ENCODE measurements at places on chromosomes 3 and 15.

GRCh38 chr15:67501177-67501835 lies 19.6 kb upstream of the C15orf61 start:
- peak; percentile 53 for DNase-seq

- no peak for DNase-seq
Observed at GRCh38 chr15:22989576-22990477, 9.7 kb upstream of the CYFIP1 start.

- DNase-seq = peak; percentile 35
Observed at GRCh38 chr15:51751697-51752683, 593 bp downstream of the TMOD2 start.

DNA sequence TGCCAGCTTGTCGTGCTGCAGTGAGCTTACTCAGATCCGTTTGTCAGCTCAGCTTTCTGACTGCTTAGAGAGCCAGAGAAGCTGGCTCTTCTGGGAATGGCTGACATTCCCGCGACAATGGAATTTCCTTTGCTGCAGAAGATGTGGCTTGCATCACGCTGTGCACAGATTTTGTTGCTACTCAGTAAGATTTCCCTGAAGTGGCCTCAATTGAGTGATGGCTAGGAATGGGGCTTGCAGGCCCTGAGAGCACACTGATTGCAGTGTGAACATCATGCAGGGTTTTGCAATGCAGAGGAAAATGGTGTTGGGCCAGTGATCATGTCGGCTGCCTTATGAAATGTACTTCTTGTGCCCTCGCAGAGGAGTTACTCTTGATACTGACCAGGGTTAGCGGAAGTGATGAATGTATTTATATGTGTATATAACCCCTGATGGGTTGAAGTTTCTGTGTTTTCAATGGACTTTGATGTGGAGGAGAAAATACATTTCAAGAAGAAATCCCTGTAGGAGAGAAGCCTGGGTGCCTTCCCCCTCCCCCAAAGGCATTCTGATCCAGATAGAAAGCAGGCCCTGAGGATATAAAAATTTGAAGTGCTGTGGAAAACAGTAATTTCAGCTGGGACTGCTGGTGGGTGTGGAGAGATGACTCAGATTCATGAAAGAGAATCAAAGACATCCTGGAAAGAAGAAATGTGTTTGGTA lies 102.5 kb upstream of the PDZRN3 start:
- DNase-seq = peak; percentile 69

- no peak for DNase-seq
Observed at GRCh38 chr3:50502584-50503423, 630 bp downstream of the CACNA2D2 start.

GRCh38 chr3:38646630-38647029 lies 2.9 kb downstream of the SCN5A start:
- peak; percentile 24 for DNase-seq

- no peak for DNase-seq
Observed at GRCh38 chr3:98188545-98188944, 22.0 kb downstream of the OR5H15 start.

- peak; percentile 90 for DNase-seq
Observed at GRCh38 chr3:158434412-158435038, 136.5 kb upstream of the MLF1 start.

DNA sequence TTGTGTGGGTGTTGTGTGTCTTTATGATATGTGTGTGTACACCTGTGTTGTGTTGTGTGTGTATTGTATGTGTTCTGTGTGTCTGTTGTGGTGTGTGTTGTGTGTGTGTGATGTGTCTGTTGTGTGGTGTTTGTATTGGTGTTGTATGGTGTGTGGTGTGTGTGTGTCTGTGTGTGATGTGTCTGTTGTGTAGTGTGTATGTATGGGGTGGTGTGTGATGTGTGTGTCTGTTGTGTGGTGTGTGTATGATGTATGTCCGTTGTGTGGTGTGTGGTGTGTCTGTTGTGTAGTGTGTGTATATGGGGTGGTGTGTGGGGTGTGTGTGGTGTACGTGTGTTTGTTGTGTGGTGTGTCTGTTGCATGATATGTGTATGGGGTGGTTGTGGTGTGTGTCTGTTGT lies 46.6 kb downstream of the ZDHHC19 start:
- DNase-seq = no peak

GRCh38 chr3:94593526-94594150 lies 530.8 kb downstream of the NSUN3 start:
- no peak for DNase-seq

DNA sequence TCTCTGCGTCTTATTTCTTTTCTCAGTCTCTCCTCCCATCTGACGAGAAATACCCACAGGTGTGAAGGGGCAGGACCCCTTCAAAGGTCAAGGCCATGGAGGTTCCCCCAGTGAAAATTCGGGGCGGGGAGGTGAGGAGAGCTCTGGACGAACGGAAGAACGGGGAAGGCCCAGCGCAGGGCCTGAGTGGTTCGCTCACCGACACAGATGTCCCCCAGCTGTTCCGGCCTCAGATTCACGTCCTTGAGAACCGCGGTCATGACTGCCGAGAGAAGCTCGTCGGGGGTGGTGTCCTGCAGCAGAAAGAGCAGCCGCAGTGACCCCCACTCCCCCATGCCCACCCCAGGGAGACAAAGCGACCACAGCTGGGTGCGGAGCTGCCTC lies 542 bp downstream of the ACAA1 start:
- peak; percentile 55 for DNase-seq

DNA sequence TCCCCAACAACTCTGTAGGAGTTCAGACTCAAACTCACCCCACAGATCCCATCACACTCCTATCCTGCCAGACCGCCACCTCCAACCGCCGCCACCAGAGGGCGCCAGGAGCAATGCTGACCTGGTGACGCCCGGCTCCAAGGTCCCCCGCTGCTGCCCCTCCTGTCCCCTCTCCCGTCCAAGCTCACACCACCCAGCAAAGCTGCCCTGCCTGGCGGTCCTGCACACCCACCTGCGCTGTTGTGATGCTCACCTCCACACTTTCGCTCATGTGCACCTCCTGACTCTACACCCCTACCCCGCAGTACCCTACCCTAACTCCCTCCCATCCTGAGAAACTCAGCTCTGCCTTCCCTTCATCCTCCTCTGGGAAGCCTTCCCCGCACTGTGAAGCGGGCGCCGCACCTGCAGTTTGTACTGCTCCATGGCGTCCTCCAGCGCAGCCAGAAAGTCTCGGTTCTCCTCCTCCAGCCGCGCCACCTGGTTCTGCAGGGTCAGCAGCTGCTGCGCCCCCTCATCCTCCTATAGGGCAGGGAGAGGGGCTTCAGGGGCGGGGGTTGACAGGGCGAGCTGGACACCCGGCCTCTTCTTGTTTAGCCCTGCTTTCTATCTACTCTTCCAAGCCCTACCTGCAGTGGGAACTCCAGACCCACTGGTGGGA lies 7.9 kb downstream of the KIF7 start:
- DNase-seq = peak; percentile 74

- peak; percentile 14 for DNase-seq
Observed at GRCh38 chr3:198079771-198080520, 119.9 kb downstream of the LMLN start.

DNA sequence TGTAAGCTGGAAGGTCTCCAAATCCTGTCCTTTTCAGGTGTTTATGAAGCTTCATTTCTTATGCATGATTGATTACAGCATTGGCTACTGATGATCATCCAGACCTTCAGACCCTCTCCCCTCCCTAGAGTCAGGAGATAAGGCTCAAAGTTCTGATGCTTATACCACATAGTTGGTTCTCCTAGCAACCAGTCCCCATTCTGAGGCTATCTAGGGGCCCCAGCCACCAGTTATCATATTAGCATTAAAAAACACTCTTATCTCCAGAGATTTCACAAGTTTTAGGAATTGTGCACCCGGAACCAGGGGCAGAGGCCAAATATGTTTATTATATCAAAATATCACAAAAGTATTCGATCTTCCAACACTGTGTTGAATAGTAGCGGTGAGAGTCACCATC lies 953.1 kb downstream of the FHIT start:
- no peak for DNase-seq

- no peak for DNase-seq
Observed at GRCh38 chr15:81299156-81299555, 24.8 kb downstream of the STARD5 start.

DNA sequence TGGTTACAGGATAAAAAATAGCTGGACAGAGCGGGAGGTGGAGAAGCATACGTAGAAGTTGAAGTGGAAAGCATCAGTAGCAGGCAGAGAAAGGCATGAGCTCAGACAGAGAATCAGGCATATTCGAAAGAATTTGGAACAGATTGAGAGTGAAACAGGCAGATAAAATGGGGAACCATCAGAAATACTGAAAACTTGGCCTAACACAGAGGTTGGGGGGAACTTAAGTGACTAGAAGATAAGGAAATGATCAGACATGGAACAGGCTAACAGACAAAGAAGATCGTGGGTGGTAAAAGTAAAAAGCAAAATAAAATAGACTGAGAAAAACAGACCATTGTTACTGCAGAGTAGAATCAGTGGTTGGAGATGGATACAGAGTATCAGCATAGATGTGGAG lies 32.9 kb downstream of the GTF2E1 start:
- no peak for DNase-seq

GRCh38 chr3:149705416-149705815 lies 46.9 kb downstream of the COMMD2 start:
- no peak for DNase-seq

DNA sequence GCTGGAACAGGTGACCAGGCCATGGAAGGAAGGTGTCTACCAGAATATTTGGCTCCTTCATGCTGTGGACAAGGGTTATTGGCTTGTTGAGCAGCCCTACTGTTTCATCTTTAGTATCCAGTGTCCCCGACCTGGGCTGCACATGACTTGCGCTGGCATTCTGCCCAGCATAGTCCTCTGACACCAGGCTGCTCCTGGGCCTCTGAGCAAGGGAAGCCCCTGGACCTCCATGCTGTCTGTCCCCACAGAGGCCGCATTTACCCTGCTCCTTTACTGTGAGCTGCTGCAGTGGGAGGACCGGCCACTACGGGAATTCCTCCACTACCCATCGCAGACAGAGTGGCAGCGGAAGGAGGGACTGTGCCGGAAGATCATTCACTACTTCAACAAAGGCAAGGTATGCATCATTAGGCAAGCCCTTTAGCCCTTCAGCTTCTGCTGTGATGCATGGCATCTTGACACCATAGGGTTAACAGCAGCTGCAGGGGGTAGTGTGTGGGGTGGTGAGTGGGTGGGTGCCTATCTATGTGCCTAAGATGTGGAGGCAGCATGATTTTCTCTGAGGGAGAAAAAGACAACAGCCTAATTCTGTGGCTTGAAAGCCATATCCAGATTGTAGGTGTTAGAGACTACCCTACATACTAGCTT lies 44.0 kb upstream of the MANF start:
- peak; percentile 6 for DNase-seq

GRCh38 chr15:51131596-51132290 lies 37.0 kb upstream of the TNFAIP8L3 start:
- DNase-seq = no peak

DNA sequence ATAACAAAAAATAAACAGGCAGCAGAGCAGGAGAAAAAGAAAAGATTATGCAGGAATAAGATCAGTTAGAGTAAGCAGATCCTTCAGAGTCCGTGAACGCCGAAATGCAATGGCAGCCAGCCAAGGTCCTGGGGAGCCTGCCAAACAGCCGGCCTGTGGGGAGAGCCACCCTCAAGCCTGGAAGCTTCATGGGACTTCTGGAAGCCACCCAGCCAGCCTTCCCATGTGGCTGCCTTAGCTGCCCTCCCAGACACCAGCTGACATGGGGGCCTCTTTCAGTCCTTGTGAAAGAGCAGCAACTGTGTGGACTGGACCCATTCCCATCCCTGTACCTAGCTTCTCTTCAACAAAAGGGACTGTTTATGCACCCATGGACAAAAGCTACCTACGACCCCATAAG lies 64.9 kb upstream of the RAD18 start:
- peak; percentile 92 for DNase-seq

DNA sequence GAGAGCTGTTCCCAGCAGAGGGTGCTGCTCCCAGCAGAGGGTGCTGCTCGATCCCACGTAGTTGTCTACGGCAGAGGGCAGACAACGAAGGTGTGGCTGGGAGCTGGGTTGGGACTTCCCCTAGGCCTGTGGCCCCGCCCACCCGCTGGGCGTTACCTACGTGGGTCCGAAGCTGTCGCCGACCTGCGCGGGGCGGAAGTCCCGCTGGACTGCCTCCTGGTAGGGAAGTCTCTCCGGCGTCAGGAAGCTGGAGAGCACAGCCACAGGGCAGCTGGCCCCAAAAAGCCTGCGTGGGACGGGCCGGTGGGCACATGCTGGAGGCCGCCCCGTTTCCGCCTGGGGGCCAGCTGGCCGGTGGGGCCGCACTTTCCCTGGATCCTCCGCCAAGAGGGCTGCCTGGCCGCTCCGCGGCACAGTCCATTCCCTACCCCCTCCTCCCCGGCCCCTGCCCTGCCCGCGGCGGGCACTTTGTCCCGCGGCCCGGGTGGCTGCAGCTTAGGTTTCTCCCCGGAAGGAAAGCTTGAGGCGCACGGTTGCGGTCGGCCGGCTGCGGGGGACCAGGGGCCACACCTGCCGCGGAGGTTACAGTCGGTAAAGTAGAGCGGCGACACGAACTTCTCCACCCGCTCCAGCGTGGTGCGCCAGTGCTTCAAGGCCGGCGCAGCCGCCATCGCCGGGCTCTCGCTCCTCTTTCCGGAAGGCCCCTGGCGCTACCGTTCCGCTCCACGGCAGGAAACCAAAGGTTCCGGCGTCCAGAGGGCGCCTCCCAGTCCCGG lies at the start of gene MAN2C1:
TSS of gene MAN2C1 (minus strand) at position 695 of the 776 bp plus-strand sequence. CDS start at position 671, 24 bp downstream.
- peak; percentile 97 for DNase-seq

GRCh38 chr3:45084361-45084760 lies 58.3 kb downstream of the CLEC3B start:
- no peak for DNase-seq

- DNase-seq = no peak
Observed at GRCh38 chr3:61340931-61341461, 89.7 kb upstream of the FHIT start.

DNA sequence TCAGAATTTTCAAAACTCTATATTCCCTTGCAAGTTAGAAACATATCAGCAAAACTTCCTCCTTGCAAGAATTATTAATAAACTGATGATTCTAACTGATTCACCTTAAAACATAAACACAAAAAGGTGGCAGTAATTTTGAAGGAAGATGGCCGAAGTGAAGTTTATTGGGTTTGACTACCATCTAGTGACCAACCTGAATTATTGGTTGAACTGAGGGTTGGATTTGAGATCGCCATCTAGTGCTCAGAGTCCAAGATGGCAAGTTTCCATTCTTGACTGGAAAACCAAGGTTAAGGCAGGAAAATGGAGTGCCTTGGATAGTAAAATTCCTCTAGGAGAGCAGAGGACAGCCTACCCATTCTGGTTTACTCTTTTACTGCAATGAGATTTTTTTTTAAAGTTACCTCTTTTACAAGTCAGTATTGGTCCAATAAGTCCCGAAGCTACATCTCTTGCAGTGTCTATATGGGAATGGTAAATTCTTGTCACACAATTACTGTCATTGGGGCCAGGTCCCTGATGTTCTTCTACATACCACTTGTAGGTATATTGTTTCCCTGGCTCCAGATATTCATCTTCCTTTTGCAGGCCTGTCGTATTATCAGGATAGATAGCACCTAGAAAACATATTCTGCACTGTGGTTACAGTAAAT lies 51.6 kb upstream of the CP start:
- DNase-seq = peak; percentile 89

- no peak for DNase-seq
Observed at GRCh38 chr3:62312201-62312600, 61.1 kb downstream of the FEZF2 start.

GRCh38 chr3:129017484-129017899 lies 16.4 kb downstream of the EFCC1 start:
- peak; percentile 38 for DNase-seq

All from tongue (tissue), 3 donors.